Stimulated activated CD4-positive, alpha-beta T cell treated with anti-CD3 and anti-CD28 coated beads, Interleukin-1b, Interleukin-23, amount 100 ng/mL, for 48 hours (primary cell): ENCODE measurements at places on chromosomes 11 and 22.
A peak's percentile ranks its signal among the peaks of the same experiment; 100 is the strongest.

DNA sequence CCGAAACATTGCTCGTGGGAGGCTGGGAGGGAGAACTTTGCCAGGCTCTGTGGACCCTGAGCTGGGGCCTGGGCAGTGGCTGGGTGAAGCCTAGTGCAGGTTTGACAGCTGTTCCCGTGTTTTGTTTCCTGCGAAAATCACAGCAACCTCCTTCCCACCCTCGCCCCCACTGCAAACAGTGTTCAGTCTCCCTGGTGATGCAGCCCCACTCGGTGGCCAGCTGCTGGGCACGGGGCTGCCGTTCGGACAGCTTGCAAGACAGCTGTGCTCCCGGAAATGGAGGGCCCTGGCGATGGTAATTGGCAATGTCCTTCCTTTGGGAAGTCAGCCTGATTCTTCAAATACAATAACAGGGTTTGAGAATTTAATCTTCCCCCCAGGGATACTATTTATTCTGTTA lies 10.4 kb upstream of the GAL start:
- no peak for DNase-seq

GRCh38 chr22:17918840-17919239 lies 105.5 kb downstream of the MICAL3 start:
- no peak for DNase-seq

DNA sequence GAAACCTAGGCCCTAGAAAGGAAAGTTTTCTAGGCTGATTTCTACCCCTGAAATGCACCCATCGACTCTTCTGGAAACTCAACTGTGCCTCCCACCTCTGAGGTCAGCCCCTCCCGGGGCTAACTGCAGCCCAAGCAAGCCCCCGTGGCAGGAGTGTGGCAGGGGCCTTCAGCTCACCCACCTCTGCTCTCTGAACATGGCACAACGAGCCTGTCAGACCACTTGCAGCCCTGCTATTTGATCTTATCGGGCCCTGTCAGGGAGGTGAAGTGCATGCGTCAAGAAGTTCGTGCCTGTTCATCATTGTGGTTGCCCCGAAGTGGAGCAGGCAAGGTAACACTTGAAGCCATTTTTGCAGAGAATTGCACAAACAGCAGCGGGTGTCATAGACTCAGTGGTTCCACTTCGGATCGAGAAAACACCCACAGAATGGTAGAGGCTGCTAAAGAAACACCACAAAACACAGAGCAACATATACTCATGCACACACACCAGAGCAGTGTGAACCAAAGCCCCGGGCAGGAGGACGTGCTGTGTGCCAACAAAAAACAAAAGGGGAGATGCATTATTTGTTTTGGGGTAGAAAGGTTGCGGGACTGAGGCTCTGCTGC lies 262.7 kb downstream of the ETS1 start:
- DNase-seq, result peak; percentile 86

GRCh38 chr11:112050721-112051120 lies 23.1 kb downstream of the PIH1D2 start:
- DNase-seq, result no peak

DNA sequence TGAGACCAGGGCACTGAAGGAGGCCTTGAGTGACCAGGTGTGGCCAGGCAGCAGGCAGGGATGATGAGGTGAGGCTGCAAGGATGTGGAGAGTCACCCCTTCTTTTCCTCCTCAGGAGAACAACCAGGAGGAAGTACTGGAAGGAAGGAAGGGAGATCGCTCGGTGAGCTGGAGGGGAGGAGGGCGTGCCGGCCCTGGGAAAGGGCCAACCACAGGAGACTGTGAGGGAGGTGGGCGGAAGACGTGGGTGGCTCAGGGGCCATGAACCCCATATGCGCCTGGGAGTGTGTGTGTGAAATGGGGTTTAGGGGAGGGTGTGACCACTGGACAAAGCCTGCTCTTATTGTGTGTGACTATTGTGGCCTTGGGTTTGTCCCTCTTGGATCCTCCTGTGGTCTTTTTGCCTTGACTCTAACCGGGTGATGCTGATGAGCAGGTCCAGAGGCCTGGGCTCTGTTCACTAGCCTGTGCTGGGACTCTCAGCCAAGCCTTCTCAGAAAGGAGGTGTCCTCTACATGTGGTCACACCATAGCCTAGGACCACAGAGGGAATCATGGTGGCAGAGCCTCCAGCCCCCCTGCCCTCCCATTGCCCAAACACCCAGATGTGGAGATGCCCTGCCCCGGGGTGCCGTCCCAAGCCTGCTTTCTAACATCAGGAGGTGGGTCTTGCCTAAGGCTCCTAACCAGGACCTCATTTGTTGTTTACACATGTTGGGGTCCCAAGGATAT lies 41.3 kb upstream of the TUB start:
- no peak for DNase-seq
